AG10803 (cell line): ENCODE measurements at places on chromosomes 4 and X.
A peak's percentile ranks its signal among the peaks of the same experiment; 100 is the strongest.

- DNase-seq, result no peak
These were observed 1.1 kb downstream of the PJA1 start for GRCh38 chrX:69163936-69164741.

DNA sequence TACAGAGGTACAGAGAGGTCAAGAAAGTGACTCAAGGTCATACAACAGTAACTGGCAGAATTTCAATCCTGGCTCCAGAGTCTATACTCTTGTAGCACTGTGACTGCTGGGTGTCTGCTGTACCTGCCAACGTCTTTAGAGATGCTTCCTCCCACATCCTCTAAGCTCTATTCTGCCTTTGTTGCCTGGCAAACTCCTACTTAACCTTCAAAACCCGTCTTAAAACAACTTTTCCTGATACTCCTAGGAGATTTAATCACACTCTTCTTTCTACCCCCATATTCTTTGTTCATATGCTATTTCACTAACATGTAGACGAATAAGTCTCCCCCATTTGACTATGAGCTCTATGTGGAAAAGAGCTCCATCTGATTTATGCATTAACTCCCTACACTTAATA is 16.8 kb downstream of the APBB2 start:
- no peak for DNase-seq

DNA sequence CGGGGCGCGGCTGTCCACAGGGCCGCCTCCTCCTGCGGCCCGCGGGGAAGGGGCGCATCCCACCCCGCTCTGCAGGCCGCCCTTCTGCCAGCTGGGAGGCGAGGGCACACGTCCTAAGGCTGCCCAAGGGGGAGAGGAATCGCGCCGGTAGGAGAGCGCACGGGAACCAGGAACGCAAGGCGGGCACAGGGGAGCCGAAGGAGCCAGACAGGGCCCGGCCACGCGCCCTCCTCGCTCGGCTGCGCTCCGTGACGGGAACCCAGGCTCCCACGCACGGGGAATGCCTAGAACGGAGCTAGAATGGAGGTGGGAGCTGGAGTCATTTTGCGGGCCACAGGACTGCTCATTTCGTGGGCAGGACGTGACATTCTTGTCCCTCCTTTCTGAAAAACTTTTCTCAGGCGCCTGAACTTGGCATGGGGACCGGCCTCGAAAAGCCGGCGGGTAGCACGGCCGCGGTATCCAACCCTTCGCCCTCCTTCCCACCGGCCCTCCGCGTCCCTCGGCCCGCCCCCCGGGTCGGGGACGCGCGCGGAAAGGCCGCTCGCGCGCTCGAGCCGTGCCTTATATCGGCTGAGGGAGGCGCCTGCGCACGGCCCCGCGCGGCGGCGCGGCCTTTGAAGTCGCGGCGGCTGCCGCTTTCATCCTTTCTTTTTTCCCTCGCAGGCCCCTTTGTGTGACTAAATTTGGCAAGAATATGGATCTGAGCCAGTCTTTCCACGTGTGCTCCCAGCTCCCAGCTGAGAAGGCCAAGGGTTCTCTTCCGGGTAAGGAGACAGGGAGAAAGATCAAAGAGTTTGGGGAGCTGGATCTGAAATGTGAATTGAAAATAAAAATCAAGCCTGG is 4.2 kb upstream of the LEF1 start:
- DNase-seq, result no peak

- no peak for DNase-seq
These were observed 9.4 kb upstream of the PAK3 start for GRCh38 chrX:111086591-111087006.

DNA sequence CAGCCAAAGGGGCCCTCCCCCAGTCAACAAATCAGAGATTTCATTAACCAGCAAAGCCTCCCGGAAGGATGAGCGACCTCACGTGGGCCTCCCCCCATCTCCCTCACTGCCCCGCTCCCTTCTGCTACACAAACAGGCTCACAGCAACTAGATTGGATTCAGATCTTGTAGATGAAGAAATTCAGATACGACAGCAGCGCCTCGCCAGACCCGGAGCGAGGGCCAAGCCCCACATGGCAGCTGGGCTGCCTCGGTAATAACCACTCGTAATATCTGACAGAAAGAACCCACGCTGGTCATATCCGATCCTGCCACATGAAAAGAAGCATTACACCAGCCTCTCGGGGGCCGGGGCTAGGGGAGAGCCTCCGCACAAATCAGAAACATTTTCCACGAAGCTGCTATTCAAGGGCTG is 581.3 kb downstream of the BCOR start:
- no peak for DNase-seq

DNA sequence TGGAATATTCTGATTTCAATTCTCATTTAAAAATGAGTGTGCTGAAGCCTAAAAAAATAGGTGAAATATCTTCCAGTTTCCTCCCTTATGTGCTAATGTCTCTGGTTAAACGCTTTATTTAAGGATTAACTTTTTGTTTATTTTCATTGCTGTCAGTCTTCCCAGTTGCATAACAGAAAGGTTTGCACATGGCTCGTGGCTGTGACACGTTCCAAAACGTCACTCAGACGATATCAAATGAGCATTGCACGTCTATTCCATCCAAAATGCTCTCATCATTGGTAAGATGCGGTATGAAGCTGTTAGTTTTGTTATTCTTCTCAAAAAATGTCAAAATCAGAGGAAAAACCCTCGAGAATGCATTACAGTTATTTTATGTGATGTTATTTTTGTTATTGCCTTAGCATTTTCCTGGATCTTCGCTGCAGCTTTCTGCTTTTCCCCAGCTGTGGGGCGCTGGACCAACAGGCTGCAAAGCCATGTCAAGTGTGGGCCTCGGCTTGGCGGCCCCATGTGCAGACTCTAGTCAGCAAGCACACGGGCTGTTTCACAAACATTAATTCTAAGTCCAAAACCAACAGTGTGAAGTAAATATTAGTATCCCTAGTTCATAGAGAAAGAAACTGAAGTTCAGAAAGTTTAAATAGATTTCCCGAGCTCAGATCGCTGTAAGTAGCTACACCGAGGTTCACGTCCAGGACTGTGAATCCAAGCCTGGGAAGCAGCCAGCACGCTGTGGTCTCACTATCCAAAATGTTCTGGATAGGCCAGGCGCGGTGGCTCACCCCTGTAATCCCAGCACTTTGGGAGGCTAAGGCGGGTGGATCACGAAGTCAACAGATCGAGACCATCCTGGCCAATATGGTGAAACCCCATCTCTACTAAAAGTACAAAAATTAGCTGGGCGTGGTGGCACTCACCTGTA is 793.4 kb upstream of the FRG1 start:
- no peak for DNase-seq

- DNase-seq, result no peak
These were observed 75.7 kb downstream of the HAUS3 start for GRCh38 chr4:2166253-2166652.

GRCh38 chr4:72473434-72473900 is 95.6 kb downstream of the ADAMTS3 start:
- DNase-seq, result no peak

DNA sequence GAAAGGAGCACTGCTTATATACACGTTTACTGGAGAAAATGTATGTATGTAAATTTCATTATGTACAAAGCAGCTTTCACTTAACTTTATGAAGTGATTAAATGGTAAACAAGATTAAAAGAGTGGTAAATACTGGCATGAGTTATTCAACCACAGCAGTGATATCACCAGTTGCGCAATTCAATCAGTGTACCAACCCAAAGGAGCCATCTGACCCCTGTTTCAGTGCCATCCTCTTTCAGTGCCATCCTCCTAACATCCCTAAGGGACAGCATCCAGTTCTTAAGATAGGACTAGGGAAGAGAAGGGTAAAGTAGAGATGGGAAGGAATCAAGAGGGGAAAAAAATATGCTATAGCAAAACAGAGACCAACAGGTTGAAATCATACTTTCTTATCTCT is 16.2 kb downstream of the HPF1 start:
- no peak for DNase-seq

- DNase-seq, result peak; percentile 54
These were observed 177.8 kb downstream of the RAB28 start for GRCh38 chr4:13306356-13306755.

DNA sequence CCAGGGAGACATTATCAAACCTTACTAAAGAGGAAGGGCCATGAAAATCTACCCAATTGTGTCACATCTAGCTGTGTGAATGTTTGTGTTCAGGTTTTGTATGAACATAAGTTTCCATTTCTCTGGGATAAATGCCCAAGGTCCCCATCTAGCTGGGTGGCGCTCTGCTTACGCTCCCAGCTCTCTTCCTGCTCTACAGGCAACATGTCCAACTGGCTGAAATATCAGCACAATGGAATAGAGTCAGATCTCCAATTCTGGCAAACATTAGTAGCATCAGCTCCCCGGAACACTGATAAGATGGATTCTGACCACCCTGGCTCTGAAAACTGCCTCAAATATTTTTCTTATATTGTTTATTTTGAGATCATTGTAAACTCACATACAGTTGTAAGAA is 74.8 kb downstream of the IRF2 start:
- no peak for DNase-seq

DNA sequence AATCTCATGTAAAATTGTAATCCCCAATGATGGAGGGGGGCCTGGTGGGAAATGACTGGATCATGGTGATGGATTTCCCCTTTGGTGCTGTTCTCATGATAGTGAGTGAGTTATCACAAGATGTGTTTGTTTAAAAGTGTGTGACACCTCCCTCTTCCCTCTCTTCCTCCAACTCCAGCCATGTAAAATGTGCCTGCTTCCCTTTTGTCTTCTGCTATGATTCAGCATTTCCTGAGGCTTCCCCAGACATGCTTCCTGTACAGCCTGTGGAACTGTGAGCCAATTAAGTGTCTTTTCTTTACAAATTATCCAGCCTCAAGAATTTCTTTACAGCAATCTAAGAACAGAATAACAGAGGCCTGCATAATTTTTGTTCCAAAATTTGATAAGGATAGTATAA is 85.2 kb downstream of the ANAPC10 start:
- DNase-seq, result peak; percentile 43

DNA sequence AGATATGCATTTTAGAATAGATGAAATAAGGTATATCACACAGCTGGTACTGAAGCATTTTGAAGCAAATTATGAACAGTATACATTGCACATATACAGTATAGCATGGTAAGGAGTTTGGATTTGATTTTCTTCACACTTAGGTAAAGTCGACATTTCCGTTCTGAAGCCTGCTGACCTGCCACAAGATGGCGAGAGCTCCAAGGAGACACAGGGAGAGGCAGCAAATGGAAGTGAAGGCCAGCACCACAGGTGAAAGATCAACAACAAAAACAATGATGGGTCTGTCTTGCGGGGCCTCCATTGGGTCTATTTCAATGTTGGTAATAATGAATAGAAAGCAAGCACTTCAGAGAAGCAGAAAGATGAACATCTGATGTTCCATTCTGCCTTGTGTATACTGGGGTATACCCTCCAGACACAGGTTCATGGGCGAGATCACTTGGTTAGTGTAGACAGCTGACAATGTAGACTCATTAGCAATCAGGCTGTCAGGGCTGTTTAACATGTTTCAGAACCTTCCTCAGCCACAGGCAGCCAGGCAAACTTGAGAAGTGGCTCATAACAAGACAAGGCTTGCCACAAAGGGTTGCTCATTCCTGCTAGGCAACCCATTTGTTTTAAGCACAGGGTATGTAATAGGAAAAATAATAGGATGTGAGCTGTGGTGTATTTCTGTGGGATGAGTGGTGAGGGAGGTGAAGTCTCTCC is 21.4 kb upstream of the NOX1 start:
- peak; percentile 33 for DNase-seq

DNA sequence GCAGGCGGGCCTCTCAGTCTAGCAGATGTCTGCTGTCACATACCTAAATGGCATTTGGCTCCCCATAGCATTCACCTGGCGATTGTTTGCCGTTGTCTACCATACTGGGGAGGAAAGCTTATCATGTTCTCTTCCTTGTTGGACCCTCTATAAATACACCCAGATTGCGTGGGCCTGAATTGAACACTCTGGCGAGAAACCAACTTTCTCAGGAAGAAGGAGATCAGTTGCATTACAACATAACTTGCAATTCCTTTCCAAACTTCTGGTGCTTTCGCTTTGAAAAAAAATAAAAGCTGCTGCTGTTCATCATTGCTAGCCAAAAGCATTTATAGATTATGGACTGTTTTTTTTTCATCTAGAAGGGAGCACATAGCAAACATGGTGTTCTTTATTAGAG is 230.0 kb upstream of the GPC4 start:
- DNase-seq, result peak; percentile 26

DNA sequence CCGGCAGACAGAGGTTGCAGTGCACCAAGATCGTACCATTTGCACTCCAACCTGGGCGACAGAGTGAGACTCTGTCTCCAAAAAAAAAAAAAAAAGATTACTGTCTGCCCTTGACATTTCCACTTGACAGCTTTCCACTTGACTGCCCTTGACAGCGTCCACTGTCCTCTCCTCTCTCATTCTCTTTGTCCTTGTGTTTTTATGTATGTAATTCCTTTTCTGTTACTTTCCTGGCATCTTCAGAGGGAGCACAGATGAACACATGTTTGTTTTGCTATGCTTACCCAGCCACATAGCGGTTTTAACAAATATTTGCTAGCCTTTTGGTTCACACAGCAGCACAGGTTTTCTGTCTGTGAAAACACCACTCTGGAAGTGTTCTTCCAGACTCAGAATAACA is 26.2 kb downstream of the SYAP1 start:
- DNase-seq, result no peak

DNA sequence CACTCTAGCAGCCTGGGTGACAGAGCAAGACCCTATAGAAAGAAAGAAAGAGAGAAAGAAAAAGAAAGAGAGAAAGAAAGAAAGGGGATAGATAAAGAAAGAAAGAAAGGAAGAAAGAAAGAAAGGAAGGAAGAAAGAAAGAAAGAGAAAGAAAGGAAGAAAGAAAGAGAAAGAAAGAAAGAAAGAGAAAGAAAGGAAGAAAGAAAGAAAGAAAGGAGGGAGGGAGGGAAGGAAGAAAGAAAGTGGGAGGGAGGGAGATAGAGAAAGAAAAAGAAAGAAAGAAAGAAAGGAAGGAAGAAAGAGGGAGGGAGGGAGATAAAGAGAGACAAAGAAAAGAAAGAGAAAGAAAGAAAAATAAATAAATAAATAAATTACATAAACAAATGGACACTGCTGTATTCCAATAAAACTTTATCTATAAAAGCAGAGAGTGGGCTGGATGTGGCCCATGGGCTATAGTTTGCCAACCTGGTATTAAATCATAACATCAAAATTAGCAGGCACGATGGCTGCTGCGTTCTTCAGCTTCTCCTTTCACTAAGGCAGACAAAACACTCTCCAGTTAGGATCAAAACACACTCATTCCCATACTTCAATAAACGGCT is 165.0 kb downstream of the ZNF674 start:
- DNase-seq, result no peak

- no peak for DNase-seq
These were observed 91.1 kb downstream of the P2RY10 start for GRCh38 chrX:79036157-79036880.

DNA sequence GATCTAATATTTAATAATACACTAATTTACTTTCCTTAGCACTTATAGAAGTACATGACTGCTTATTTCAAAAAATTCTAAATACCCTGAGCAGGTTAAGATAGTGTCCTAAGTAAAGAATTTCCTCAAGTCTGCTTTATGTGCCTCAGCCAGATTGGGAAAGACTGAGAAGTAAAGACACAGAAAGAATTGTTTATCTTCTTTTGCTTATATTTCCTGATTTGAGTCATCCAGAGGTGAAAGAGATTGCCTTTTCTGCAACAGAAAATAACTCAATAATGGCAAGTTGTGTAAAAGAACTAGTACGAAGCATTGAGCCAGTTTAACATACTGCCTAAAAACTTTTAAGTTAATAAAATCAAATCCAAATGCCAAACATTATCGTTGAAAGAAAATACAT is 45.0 kb downstream of the NAF1 start:
- DNase-seq, result no peak

- peak; percentile 24 for DNase-seq
These were observed 21.5 kb downstream of the RWDD4 start for GRCh38 chr4:183637461-183637860.
